ENCODE measurements at places on chromosomes 16 and 17.

DNA sequence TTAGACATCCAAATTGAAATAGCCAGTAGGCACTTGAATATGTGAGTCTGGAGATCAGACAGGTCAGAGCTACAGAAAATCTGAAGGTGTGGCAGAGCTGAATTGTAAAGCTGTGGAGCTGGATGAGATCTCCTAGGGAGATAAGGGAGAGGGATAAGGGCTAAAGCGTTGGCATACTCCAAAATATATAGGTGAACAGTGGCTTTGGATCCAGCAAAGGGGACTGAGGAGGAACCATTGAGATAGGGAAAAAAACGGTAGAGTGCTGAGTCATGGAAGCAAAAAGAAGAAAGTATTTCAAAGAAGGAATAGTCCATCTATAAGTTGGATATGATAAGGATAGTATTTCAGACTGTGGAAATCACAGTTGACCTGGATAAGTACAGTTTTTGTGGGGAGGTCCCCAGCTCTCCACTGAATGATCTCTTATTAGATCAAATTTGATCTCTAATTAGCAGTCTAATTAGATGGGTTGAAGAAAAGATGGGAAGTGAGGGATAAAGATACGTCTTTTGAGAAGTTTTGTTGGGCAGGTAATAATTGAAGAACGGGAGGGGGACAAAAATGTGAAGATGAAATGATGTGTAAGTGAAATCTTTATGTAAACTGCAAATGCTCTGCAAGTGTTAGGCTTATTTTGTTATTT, 587 bp upstream of the DBF4B start:
- DNase-seq, result no peak

- no peak for DNase-seq
These were observed 339.4 kb downstream of the CDH11 start for GRCh38 chr16:64782484-64782883.

DNA sequence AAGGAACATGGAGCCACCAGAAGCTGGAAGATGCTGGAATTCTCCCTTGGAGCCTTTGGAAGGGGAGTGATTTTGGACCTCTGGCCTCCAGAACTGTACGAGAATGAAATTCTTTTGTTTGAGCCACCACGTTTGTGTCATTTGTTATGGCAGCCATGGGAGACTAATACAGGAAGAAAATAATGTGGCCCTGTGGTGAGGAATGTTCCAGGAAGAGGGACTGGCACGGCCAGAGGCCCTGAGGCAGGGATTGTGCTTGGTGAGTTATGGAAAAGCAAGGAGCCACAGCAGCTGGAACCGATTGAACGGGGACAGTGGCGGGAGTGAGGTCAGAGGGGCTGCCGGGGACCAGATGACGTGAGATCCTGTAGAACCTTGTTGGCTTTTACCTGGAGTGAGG, 51.4 kb downstream of the CFAP20 start:
- DNase-seq, result no peak

DNA sequence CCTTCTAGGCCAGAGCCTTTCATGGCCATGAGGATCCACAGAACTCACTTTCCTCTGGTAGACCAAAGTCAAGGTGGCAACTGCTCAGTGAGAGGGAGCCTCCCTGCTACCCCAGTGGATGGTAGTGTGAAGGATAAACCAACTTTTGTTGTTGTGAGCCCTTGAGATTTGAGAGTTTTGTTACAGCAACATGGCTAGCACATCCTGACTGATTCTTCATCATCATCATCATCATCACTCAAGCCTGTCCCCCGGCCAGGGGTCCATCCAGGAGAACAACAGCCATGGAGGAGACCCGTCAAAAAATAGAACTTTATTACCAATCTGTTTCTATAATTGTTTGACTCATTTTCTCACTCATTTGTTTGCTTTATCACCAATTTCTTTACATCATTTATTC, 23.7 kb downstream of the RAI1 start:
- no peak for DNase-seq

GRCh38 chr16:19366391-19366790, 51.3 kb upstream of the TMC5 start:
- no peak for DNase-seq

GRCh38 chr16:75060723-75061122, 55.9 kb downstream of the LDHD start:
- DNase-seq, result no peak

GRCh38 chr16:85193115-85193493, 80.8 kb upstream of the CIBAR2 start:
- DNase-seq, result no peak

- DNase-seq, result no peak
These were observed 4.2 kb downstream of the ITGB3 start for GRCh38 chr17:47257651-47258339.

DNA sequence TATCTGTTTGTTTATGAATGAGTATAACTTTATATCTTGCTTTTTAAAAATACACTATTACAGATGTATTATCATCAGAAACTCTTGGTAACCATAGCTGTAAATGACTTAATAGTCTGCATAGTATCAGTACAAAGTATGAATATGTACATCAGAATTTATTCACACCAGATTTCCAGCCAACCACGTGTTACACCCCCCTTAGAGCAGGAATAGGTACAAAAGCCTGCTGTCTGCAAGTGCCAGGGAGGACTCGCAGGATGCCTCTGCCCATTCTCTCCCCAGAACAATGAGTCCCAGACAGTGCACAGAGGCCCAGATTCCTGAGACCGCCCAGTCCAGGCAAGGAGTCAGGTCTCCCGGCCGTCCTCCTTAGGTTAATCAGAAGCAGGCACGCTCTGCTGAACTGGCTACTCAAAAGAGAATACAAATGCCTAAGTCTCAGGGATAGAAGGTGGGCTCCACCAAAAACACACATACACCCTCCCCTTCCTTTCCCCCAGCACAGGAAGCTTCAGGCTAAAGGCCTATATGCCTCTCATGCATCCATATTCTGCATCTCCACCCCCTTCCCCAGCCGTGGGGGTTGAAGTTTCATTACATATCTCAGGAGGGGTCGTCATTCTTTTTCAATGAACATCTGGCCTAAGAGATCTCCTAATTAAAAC, 159.1 kb upstream of the CDH11 start:
- DNase-seq, result no peak

GRCh38 chr16:69724981-69725479, 1.3 kb downstream of the NQO1 start:
- DNase-seq, result no peak

- no peak for DNase-seq
These were observed 179.8 kb upstream of the HSBP1 start for GRCh38 chr16:83627996-83628395.

DNA sequence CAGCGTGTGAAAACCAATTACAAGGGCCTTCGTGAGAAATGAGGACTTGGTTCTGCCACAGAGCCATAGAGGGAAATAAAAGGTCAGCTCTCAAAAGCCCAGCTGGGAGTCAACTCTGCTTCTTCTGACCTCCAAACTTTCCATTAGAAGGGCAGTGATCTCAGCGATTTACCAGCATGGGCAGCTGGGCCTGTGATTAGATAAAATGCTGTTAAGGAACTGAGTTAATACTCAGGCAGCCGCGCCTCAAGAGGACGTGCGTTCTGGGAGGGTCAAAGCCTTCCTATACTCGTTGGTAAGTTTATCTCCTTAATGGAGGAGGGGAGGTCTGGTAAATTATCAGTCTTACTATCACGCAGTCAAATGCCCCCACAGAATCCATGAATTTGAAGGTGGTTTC, 480.2 kb upstream of the ERCC4 start:
- no peak for DNase-seq

DNA sequence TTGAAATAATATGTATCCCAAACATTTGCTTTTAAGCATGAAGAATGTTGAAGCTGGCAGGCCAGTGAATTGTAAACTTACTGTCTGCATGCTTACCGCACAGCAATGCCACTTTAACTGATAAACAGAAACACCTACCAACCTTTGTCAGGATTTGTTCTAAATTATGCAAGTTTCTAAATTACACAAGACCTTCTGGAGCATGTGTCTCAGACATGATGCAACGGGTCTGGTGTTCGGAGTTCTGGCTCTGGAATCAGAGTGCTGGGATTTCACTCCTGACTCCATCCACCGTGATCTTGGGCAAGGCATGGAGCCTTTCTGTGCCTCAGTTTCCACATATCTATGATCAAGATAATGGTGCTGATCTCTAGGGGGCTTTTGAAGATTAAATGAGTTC, 111.2 kb downstream of the CCT6B start:
- DNase-seq, result no peak

DNA sequence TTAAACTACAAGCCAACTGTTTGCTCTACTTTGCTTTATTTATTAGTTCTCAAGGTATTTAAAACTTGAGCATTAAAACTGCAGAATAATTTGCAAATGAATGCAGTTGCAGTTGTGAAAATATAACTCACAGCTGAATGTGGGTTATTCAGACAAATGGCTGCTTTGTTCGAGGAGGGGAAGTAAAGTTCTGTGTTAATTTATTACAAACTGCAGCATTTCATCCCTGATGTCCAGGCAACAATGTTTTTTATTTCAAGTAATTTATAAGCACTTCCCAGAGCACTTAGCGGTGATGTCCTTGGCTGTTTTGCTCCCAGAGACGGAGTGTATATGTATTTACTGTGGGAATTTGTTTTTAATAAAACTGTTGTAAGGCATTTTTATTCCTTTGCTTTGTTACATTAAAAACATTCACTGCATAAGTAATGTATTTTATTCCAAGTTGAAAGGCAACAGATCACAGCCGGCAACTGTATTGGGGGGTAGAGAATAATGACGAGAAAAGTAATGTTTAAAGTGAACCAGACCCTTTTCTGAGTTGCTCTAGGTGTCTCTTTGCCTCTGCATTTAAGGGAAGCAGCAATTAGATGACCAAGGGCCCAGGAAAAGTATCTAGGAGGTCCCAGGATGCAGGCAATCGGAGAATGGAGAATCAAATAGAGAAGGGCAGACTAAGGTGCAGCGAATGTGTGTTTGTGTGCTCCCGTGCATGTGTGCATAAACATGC, 291.2 kb upstream of the SALL1 start:
- DNase-seq, result no peak

DNA sequence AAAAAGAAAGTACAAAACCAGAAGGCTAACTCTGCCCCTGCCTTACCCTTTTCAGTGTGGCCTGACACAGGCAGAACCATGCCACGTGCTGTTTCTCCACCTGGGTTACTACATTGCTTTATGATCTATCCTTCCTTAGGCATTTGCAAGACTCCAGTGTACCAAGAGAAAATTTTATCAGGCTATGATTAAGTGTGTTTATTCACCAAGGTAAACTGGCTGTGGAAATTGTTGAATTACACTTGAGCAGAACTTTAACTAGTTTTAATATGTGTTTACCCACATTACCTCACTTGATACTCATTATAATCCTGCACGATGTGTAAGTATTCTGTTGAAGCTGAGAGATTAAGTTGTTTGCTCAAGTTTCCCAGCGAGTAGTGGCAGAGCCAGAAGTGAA, 129.7 kb upstream of the MYOCD start:
- DNase-seq, result no peak

GRCh38 chr17:81966343-81967243, 5.6 kb upstream of the NOTUM start:
- no peak for DNase-seq

DNA sequence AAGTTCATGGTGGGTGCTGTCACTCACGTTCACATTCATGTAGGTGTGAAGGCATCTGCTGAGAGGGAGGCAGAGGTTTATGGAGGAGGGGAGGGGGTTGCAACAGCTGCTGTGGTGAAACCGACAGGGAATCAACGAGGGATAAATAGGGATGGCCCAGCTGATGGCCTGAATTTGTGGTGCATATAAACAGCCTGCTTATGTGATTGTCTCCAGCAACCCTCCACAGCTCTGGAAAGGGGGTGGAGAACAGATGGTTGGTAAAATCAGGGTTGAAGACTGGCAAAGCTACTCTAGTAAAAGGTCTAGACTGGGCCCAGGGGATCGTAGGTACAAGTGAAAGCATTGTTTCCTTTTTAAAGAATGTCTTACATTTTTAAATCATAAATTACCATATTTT, 53.7 kb downstream of the IQCK start:
- DNase-seq, result no peak

DNA sequence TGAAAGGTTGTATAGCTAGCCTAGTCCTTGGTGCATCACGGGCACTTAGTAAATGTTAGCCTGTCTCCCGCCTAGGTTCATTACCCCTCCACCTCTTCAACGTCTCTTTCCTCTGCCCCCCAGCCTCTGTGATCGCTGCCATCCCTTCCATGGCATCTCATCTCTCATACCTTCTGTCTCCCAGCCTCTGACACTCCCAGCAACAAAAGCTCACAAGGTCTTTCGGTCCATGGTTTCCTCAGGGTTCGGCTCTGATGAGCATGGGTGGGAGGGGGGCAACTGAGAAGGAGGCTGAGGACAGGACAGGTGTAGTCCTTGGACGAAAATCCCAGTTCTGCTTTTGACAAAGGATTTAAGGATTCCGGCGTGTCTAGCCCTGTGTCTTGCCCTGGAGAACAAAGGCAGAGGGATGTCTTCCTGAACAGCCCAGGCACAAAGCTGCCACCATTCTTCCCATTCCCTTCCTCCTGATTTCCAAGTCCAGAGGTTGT, 16.7 kb downstream of the CCR7 start:
- no peak for DNase-seq

DNA sequence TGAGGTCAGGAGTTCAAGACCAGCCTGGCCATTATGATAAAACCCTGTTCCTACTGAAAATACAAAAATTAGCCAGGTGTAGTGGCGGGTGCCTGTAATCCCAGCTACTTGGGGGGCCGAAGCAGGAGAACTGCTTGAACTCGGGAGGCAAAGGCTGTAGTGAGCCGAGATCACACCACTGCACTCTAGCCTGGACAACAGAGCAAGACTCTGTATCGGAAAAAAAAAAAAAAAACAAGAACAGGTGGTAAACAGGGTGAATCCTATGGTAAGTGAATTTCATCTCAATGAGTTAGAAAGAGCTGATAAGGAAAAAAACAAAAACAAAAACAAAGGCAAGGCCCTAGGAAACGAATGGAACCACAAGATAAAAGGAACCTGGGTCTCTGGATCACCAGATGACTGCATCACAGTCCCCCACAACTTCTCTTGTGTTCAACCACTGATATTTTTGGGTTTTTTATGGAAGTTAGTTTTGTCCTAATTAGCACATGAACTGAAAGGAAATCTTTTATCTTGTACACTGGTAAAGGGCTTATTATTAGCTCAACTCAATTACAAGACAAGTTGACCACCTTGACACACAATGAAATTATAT, 21.0 kb downstream of the GLG1 start:
- no peak for DNase-seq

DNA sequence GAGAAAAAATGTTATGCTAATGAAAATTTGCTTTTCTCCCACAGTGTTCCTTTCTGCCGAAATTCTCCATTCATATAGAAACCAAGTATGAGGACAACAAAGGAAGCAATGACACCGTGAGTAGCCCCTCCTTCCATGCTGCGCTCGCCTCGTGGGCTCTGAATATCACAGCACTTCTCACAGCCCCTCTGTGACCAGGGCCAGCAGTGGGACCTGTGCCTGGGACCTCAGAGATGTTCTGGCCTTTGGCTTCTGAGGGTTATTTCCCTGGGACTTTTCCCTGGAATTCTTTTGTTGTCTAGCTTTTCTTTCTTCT, 139.6 kb upstream of the NOL11 start:
- DNase-seq, result no peak

GRCh38 chr17:27539794-27540317, 83.6 kb downstream of the KSR1 start:
- no peak for DNase-seq

- no peak for DNase-seq
These were observed 5.9 kb downstream of the RNF222 start for GRCh38 chr17:8391711-8392110.

GRCh38 chr17:65679165-65679845, 117.9 kb upstream of the AXIN2 start:
- no peak for DNase-seq

- DNase-seq, result no peak
These were observed 1.2 kb upstream of the HS3ST6 start for GRCh38 chr16:1919327-1919998.

- DNase-seq, result no peak
These were observed 82.2 kb downstream of the PLXDC1 start for GRCh38 chr17:39069114-39069756.
